IMR-90 (cell line): ENCODE measurements at places on chromosomes 6 and 20. TPM values are rescaled to one million over a fixed set of nuclear protein-coding genes. Genes with fewer than 3 reads are reported as not detected.

The C4B gene
- 4.2 and 4.4 TPM in 2 replicates for polyA plus RNA-seq

The CAPN11 gene
- polyA plus RNA-seq = not detected in 2 replicates

The NOTCH4 gene
- polyA plus RNA-seq = 0.76 and 0.96 TPM in 2 replicates

The HLA-DRB1 gene
- not detected in 2 replicates for polyA plus RNA-seq

The EZR gene
- polyA plus RNA-seq = 83.8 and 87.6 TPM in 2 replicates

The SCUBE3 gene
- polyA plus RNA-seq = 41.5 and 45.5 TPM in 2 replicates

The PDSS2 gene
- polyA plus RNA-seq = 9.2 and 10.1 TPM in 2 replicates

The ADGRF1 gene
- not detected in 2 replicates for polyA plus RNA-seq

The DUSP22 gene
- polyA plus RNA-seq = 5.5 and 7.1 TPM in 2 replicates

The HLA-DQB1 gene
- polyA plus RNA-seq = not detected in 2 replicates

The TMEM74B gene
- polyA plus RNA-seq = 0.03 TPM in 1 of 2 replicates, not detected in the other

The TSPO2 gene
- polyA plus RNA-seq = not detected in 2 replicates

The PRSS35 gene
- polyA plus RNA-seq = 4.2 and 5.6 TPM in 2 replicates

The EPB41L1 gene
- polyA plus RNA-seq = 33.6 and 33.7 TPM in 2 replicates

The HTR1B gene
- polyA plus RNA-seq = 0.24 and 0.27 TPM in 2 replicates

The PMEPA1 gene
- polyA plus RNA-seq = 6.9 and 11.0 TPM in 2 replicates

The NKAPL gene
- 0.49 and 0.51 TPM in 2 replicates for polyA plus RNA-seq

The HCRTR2 gene
- polyA plus RNA-seq = not detected in 2 replicates
